NCI-H1930 (cell line): ENCODE measurements at places on chromosomes 12 and 14.
A peak's percentile ranks its signal among the peaks of the same experiment; 100 is the strongest.

DNA sequence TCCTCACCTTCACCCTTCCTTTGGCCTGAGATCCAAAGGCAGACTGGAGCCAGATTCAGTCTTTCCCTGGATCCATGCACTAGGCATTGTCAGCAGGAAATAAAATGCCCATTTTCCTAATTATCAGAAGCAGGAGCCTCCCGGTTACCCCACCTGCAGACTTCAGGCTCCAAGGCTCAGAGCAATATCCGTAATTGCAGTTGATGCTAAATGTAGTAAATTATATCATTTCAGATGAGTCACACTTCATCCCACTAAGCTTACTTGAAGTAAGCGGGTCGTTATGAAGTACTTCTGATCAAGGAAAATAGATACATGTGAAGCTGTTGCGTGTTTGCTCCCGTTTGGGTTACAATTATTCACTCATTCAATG is 110.7 kb upstream of the SFSWAP start:
- DNase-seq, result no peak

DNA sequence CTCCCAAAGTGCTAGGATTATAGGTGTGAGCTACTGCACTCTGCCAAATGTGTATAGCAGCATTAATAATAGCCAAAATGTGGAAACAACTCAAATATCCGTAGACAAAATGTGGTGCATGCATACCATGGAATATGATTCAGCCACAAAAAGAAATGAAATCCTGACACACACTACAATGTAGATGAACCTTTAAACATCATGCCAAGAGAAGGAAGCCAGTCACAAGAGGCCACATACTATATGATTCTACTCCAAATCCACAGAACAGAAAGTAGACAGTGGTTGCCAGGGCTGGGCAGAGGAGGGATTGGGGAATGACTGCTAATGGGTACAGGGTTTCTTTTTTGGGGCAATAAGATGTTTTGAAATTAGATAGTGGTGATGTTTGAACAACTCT is 7.7 kb upstream of the TMED2 start:
- DNase-seq, result no peak

DNA sequence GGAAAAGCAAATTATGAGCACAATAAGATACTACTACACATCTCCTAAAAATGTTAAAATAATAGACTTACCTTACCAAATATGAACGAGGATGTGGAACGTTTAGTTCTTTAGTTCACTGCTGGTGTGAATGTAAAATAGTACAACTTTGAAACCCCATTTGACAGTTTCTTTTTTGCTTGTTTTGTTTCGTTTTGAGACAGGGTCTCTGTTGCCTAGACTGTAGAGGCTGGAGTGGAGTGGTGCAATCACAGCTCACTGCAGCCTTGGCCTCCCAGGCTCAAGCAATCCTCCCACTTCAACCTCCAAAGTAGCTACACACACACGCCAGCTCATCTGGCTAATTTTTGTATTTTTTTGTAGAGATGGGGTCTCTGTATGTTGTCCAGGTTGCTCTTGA is 136.4 kb upstream of the FAR2 start:
- DNase-seq, result no peak

GRCh38 chr14:93957751-93958566 is 18.4 kb downstream of the ASB2 start:
- no peak for DNase-seq

- DNase-seq, result peak; percentile 78
Observed at GRCh38 chr12:71947645-71948105, 9.0 kb downstream of the TPH2 start.

- no peak for DNase-seq
Observed at GRCh38 chr14:68606176-68606575, 186.7 kb downstream of the ZFP36L1 start.

DNA sequence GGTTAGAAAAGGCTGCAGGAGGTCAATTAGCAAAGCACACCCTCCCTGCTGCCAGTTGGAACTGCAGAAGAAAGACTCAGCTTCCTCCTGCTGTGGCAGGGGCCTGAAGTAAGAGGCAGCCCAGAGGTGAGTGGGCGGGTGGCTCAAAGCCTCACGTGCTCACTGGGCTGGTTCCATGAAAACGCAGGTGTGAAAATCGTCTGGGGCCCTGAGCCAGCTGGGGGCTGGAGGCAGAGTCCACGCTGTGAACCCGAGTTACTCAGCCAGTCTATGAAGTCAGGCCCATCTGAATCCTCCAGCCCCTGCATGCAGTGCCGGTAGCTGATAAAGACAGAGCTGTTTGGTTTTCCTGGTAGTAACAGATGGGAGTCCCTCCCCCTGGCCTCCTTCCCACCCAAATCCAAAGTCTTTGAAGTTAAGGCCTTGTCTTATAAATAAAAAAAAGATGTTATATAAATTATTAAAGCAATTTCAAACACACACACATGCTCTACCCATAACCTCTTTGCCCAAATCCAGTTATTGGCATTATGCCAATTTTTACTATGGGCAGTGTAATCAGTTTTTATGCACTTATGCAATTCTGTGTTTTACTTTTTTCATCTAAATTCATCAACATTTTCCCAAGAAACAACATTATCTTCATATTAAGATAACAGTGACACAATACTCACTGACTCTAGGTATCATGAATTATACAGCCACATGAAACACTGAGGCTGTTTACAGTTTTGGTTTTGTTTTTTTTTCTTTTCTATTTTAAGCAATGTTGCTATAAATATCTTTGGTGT is 57.9 kb upstream of the PNMA1 start:
- DNase-seq, result no peak

DNA sequence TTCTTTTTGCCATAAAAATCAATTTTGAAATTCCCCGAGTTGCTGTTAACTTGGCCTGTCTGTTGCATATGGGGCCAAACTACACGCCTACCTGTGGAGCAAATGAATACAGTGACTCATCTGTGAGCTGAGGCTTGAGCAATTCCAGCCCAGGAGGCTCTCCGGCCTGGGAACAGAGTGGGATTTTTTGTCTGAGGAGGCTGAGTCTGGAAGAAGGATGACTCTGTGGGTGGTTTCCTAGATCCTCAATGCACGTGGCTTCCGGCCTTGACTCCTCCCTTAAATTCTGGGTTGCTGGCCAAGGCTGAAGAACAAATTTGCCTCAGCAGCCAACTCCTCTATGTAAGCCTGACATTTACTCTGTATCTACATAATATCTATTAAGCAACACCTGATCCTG is 124.1 kb downstream of the SSPN start:
- DNase-seq, result no peak

DNA sequence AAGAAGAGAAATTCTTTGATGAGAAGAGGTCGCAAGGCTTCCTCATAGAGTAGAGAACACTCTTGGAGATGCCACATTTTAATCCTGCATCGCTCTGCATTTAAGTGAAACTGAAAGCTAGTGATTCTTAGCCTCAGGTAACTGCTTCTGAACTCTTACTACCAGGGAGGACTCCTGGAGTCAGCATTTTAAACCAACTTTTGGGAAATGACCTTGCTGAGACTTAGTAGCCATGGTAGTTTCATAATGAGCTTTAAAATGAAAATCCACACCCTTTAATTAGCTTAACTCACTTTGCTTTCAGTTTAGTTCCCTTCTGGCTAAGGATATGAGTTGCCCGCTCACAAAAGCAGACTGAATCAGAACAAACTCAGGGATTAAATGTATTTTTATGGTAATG is 80.3 kb downstream of the SYNE2 start:
- DNase-seq, result no peak

GRCh38 chr12:62910549-62911169 is 24.3 kb downstream of the PPM1H start:
- DNase-seq, result no peak

- no peak for DNase-seq
Observed at GRCh38 chr12:76206677-76207072, 122.2 kb upstream of the NAP1L1 start.

GRCh38 chr14:99122521-99123125 is 149.4 kb downstream of the BCL11B start:
- no peak for DNase-seq

DNA sequence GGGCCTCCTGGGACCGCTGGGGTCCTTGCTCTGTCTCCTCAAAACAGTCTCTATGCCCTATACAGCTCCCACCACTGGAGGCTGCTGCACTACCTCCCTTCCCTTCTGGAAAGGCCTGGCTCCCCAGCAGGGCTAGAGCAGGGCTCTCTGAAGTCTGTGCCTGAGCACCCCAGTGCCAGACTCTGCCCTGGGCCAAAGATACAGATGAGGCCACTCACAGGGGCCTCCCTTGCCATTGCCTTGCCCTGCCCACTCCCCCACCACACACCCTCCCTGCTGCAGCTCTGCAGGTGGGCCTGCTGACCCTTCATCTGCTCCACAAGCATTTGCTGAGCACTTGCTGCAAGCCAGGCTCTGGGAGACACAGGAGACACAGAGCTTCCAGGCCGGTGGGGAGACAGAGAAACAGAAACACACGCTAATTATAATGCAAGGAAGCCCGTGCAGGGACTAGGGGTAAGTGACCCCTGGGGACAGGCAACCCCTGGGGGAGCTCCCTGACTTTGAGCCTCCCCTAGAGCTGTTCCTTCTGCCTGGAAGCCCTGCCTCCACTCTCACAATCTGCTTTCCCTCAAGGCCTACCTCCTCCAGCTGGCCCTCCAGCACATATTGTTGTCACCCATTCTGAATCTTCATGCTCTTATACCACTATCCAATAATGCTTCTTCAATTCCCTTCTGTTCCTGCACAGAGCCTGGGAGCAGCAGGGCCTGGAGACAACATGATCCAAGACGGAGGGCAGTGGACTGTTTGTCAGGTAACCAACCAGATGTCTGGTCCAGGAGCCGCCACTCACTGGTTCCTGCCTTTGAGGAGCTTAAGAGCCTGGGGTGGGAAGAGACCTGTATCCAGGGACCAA is 32.6 kb upstream of the PNMA1 start:
- no peak for DNase-seq

DNA sequence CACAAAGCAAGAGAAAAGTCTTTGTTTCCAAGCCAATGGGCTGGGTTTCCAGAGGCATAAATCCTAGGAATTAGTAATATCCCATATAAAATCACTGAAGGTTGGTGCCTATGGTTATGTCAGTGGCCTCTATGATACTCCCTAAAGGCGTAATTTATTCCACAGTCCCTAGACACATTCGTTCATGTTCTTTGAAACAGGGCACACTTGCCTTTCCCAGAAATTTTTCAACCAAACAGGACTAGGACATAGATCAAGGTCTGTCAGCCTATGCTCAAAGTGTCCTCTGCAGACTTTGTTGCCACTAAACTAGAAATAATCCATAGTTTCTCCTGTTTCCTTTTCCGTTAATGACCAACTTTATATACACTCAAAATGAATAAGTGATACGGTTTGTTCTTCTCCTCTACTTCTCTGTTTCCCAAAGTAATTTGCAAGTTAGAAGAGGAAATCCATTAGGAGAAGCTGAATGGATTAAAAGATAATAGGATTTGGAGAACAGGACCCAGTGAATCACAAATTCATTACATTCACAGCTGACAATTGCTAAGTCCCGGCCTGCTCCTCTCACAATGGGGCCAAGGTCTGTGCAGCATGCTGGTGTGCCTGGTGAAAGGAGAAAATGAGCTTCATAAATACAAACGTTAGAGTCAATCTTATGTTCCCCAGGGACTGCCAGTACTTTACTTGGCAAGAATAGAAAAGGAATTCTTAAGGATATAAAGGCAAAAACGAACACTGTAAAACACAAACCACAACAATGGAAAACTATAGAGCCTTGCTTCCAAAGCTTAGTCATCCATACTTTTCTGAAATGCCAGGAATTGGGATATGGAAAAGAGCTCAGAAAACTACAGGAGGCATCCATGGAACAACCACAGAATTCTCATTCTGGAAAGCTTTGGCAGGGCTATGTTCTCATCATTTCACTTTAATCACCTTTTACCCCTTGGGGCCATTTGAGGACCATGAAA is 966.2 kb downstream of the NRXN3 start:
- no peak for DNase-seq

- DNase-seq, result no peak
Observed at GRCh38 chr12:32005496-32006125, 46.4 kb downstream of the RESF1 start.

DNA sequence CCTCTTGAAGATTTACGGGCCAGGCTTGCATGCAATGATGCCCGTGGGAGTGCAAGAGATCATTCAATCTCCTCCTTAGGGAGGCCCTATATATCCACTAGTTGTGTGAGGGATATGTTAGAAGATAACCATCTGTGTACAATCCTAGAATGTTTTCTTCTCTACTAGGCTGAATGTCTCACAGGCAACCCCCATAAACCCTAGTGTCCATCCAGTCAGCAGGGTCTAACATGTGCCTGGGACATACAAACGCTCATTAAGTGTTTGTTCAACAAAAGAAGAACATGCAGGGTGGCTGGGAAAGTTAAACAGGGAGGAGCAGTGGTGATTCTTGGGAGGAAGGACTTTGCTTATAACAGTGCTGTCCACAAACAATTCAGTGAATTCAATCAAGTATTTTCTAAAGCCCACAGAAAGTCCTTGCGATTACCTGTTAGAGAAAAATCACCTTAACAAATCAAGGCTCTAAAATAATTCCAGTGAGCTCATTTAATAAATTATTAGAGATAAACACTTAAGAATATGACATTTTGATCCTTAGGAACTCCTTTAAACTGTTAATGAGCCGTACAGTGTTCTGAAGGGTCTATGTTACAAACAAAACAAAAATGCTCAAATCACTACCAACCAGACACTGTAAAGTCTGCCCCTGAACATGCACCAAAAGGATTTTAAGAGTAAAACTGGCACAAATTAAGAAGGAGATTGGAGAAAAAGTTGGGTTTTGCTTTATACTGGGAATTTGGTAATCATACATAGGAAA is 96.6 kb upstream of the FERMT2 start:
- no peak for DNase-seq

DNA sequence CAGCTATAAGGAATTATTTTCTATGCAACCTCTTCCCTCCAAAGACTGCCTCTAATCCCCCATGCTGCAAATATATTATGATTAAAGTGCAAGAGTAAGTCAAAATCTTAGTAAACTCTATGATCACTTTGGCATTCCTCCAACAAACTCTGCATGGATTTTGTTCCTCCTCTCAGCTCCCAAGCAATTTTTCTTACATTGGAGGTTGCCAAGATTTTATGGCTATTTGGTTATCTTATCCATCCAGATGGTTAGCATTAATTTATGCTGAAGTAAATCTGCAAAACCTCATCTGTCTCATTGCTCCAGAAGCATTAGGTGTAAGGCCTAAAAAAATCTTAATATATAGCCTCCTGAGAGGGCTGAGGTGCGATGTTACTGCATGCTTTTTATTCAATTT is 228.1 kb downstream of the CHST11 start:
- no peak for DNase-seq

GRCh38 chr14:59474172-59474571 is 9.0 kb upstream of the GPR135 start:
- DNase-seq, result no peak

- DNase-seq, result no peak
Observed at GRCh38 chr12:117662620-117663395, 301.4 kb upstream of the NOS1 start.
